Activated T-cell treated with anti-CD3 and anti-CD28 coated beads, Interleukin-2, amount 50 U/mL, for 72 hours (primary cell): ENCODE measurements at places on chromosomes 1 and 21. TPM values are rescaled to one million over a fixed set of nuclear protein-coding genes. Genes with fewer than 3 reads are reported as not detected.

Gene HSD11B1
- 3.1 TPM for total RNA-seq

Gene SPRR2F
- total RNA-seq: not detected

Gene CSRP1
- 44.7 TPM for total RNA-seq

Gene ZNF644
- total RNA-seq: 68.6 TPM

Gene ARHGAP29
- 1.3 TPM for total RNA-seq

Gene ATAD3C
- 2.8 TPM for total RNA-seq

Gene CDC42BPA
- 6.2 TPM for total RNA-seq

Gene NR0B2
- total RNA-seq: not detected

Gene LCE3D
- total RNA-seq: not detected

Gene PLA2G2C
- 3.1 TPM for total RNA-seq

Gene FCRL1
- total RNA-seq: 0.25 TPM

Gene ASTN1
- not detected for total RNA-seq

Gene OR4F16
- not detected for total RNA-seq

Gene TARBP1
- 49.6 TPM for total RNA-seq

GRCh38 chr21:44285138-44285992 is at the start of gene AIRE:
AIRE (plus strand) TSS chr21:44285876; CDS start chr21:44286007, 131 bp downstream.
- no peak for DNase-seq

- no peak for DNase-seq
Observed at GRCh38 chr1:29499104-29499650, 262.9 kb downstream of the PTPRU start.

- DNase-seq: no peak
Observed at GRCh38 chr1:29581256-29581655, 344.9 kb downstream of the PTPRU start.

DNA sequence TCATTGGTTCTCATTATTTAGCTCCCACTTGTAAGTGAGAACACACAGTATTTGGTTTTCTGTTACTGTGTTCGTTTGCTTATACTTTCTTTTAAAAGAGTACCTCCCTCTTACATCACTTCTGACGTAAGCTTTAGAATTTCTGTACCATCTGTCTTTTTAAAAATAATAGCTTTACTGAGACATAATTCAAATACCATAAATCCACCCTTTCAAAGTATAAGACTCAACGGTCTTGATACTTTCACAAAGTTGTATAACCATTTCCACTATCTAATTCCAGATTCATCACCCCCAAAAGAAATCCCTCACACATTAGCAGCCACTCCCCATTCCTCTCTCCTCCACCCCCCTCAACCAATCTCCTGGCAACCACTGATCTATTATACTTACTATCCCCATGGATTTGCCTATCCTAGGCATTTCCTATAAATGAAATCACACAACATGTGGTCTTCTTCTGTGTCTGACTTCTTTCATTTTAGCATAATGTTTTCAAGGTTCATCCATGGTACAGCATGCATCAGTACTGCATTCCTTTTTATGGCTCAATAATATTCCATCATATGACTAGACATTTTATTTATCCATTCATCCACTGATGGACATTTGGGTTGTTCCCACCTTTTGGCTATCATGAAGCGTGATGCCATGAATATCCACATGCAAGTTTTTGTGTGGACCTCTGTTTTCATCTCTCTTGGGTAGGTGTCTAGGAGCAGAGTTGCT is 104.7 kb downstream of the HLCS start:
- DNase-seq: no peak

DNA sequence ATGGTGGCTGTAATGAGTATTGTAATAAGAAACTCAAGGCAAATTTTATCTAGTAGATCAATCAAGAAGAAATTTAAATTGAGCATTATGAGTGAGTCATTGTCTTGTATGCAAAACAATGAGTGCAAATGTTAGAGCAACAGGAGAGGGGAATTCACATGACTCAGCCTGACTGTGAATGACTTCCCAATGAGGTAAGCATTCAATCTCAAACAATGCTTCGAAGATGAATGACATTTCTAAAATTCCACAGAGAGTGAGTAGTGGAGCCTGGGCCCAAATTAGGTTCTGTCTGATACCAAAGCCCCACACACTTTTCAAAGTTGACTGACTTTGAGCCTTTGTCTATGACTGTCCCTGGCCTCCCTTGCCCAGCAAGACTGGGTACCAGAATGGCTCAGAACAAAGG is 738.0 kb downstream of the PTPRU start:
- peak; percentile 8 for DNase-seq

- DNase-seq: no peak
Observed at GRCh38 chr1:5595531-5596170, 396.6 kb downstream of the NPHP4 start.

GRCh38 chr1:13956393-13956792 is 256.4 kb downstream of the PRDM2 start:
- no peak for DNase-seq

DNA sequence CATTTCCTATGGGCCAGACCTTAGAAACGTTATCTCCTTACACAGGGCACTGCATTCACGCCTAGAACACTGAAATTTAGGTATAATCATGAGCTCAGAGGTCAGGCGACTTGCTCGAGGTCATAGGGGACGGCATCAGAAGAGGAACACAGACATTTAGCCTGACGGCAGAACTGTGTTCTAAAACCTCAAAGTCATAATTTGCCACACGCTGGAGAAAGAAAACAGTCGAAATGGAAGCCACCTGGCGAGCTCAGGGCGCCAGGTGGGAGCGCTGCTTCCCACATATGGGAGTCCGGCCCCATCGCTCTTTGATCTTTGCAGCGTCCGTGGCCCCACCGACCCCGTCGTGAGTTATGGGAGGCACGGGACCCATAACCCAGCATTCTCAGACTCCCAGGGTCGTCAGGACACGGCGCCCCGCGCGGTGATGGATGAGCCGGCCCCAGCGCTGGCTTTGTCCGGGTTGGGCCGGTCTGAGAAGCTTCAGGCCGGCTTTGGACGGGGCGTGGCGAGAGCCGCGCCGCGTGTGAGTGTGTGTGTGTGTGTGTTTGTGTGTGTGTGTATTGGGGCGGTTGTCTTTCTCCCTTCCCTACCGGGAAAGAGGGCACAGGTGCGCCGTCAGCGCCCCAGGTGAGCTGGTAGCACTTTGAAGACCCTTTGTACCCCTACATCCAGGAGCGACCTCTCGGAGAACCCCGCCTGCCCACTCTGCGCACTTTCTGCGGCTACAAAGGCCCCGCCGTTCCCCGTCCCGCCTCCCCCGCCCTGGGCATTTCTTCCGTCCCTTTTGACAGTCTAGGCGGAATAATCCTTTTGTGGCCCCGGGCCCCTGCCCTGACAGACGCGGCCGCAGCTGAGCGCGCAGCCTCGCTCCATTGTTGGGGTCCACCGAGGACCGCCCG is 861 bp upstream of the DRAXIN start:
- DNase-seq: no peak

GRCh38 chr1:44775930-44776729 is 790 bp downstream of the RPS8 start:
- peak; percentile 32 for DNase-seq

GRCh38 chr1:247266053-247266452 is 10.2 kb downstream of the VN1R5 start:
- DNase-seq: no peak

GRCh38 chr1:99464738-99465137 is 181.2 kb upstream of the PALMD start:
- no peak for DNase-seq

DNA sequence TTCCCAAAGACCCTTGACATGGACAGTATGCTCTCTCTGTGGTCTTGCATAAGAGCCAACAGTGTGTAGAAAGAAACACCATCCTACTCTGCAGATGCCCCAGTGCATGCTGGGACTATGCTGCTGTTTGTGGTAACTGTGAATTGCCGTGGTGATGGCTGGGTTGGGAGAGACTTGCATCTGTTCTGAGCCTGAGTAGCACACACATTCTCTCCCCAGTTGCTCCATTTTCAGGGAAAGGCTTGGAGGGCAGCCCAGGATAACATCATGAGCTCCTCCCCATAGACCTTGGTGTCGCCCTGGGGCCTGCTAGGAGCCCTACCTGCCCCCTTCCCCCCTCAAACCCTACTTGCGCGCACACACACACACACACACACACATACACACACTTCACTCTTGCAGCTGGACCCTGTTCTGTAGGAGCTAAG is 120.9 kb upstream of the IPO9 start:
- DNase-seq: no peak

- no peak for DNase-seq
Observed at GRCh38 chr1:189654906-189655305, 822.8 kb downstream of the BRINP3 start.

DNA sequence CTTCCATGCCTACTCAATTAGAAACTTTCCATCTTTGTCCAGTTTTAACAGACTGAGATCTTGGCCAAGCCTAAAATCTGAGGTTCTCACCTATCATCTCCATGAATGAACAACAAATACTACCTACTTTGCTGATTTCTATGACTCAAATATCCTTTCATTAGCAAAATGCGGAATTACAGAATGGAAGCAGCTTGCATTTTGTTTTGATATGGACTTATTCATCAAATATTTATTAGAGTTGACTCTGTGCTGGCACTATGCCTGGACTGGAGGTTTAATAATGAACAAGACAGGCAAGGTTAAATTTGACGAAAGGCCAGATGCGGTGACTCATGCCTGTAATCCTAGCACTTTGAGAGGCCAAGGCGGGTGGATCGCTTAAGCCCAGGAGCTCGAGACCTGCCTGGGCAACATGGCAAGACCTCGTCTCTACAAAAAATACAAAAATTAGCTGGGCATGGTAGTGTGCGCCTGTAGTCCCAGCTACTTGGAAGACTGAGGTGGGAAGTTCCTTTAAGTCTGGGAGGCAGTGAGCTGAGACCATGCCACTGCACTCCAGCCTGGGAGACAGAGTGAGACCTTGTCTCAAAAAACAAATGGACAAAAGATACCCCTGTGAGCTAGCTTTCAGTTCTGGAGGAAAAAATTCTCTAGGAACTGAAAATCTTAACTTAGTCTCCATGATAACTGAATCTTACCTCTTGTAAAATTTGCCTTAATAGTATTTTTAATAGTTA is 29.4 kb upstream of the SOD1 start:
- no peak for DNase-seq

DNA sequence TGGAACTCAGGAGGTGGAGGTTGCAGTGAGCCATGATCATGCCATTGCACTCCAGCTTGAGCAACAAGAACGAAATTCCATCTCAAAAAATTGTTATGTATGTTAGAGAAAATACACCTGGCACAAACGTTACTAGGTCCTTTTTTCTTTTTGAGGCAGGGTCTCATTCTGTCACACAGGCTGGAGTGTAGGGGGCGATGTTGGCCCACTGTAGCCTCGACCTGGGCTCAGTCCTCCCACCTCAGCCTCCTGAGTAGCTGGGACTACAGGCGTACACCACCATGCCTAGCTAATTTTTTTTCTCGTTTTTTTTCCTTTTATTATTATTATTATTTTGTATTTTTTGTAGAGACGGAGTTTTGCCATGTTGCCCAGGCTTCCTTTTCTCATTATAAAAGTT is 4.4 kb downstream of the HAX1 start:
- DNase-seq: peak; percentile 31

DNA sequence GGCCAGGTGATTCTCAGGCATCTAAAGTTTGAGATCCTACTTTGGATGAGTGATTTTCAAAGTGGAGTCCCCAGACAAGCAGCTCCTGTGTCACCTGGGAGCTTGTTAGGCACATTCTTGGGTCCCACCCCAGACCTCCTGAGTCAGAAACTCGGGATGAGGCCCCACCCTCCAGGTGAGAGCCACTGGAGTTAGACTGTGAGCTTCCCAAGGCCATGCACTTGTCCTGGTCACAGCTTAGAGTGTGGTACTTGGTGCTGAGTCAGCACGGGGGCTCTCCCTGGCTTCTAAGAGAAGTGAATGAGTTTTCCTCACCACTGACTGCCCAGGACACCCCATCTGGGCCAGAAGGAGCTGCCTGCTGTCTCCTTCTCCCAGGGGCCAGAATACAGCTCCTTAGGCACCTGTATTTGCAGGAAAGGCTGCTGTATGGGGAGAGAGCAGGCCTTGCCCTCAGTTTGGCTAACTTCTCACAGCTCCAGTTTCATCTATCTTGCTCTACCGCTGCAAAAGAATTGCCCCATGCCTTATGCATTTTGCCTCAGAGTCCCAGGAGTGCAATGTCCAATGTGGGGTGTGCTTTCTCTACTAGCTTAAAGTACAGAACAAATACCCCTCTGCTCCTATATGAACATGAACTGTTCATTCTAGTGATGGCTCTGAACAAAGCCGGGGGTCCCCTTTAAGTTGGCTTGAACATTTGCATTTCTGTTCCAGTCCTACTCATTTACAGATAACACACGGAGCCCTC is 98.1 kb downstream of the PSMG1 start:
- no peak for DNase-seq

- DNase-seq: no peak
Observed at GRCh38 chr1:239884796-239885195, 206.9 kb upstream of the FMN2 start.

DNA sequence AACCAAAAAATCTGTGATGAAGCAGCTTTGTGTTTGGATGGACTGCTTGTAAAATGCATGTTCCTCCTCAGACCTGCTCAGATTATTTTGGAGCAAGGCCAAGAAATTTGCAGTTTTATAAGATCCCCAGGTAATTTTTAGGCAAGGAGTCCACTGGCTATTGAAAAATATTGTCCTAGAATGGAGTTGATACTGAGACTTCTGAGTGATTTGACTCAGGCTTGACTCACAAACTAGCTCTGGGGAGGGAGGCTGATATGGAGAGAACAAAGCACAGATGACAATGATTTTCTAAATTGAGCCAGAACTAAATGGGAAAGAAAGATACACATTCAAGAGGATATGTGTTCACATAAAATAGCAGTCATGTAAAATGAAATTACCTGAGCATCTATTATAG is 36.7 kb downstream of the AGL start:
- DNase-seq: no peak

DNA sequence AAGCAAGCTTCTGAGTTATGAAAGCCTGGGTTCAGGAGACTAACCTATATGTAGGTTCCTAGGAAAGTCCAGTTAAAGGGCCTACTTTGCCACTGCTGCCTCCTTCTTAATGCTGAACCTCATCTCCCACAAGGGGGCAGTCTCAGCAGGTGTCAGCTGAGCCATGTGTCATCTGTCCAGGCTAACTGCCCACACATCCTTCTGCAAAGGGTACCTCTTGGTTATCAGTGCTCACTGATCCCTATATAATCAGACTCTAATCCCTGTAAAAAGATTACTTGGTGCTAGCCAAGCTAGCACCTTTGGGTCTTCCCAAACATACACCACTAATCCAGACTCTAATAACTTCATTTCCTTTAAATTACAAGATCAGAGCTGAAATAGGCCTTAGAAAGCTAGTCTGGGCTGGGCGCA is 9.0 kb downstream of the PRDX1 start:
- peak; percentile 72 for DNase-seq
